ACHN (cell line): ENCODE measurements at places on chromosomes 3 and 15.

GRCh38 chr15:82828075-82828474 is 18.6 kb downstream of the WHAMM start:
- peak; percentile 80 for DNase-seq

- DNase-seq, result no peak
Measured at GRCh38 chr3:25558121-25558520, 106.6 kb downstream of the TOP2B start.

DNA sequence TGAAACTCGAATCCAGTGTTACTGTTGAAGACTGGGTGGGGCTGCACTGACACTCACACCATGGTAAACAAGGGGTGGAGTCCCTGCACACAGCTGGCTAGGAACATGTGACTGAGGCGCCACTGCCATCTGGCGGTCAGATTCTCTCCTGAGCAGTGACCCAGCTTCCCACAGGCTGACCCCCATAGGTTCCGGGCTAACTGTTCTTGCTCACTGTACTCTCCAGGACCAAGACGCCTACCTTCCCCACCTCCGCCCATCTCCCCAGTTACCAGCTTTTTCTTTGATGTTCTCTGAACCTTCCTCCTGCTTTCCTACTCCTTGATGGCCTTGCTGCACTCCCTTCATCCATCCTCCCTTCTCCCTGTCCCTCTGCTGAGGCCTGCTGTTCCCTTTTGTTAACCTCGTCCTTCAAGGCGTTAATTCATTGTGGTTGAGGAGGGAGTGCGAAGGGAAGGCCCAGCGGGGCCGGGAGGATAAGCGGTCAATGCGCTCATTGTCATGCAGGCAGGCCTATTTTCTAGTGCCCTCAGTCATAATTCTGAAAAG is 115.2 kb downstream of the ATP8B4 start:
- DNase-seq, result peak; percentile 59

- DNase-seq, result no peak
Measured at GRCh38 chr3:51817375-51817774, 38.3 kb upstream of the IQCF6 start.

GRCh38 chr15:83205725-83206324 is 1.8 kb downstream of the HDGFL3 start:
- peak; percentile 29 for DNase-seq

- DNase-seq, result no peak
Measured at GRCh38 chr3:11982341-11982941, 21.7 kb upstream of the SYN2 start.

DNA sequence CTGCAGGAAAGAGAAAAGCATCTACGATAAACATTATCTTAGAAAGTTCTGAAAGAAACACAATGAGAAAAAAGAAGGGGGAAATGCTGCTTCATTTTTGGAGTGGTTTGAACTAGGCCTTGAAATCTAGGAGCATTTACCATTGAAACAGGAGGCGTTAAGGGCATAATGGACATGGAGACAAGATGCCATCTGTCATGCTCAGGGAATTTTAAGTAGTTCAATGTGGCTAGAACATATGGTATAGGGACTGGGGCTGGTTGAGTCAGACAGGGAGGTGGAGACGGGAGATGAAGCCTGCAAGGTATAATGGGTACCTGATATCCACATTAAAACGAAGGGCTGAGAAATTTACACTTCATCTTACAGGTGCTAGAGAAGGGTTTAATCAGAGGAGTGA is 10.4 kb upstream of the PLAAT1 start:
- no peak for DNase-seq

- DNase-seq, result no peak
Measured at GRCh38 chr3:187807086-187807862, 62.0 kb upstream of the BCL6 start.

DNA sequence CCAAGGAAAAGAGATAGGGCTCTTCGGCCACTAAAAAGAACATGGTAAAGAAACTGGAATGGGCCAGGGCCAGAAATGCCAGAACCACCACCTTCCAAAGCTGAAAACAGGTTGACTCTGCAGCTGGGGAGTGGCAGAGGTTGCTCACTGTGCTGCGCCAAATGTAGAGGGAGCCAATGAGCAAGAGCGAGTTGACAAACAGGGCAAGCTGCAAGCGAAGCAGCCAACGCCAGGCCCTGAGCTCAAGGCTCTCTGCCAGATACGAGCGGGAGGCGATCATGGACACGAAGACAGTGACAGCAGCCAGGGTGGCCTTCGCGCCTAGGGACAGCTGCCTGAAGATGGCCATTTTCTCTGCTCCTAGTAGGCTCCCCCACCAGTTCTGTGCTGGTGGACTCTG is 3.1 kb downstream of the GLB1 start:
- no peak for DNase-seq

- DNase-seq, result no peak
Measured at GRCh38 chr3:37907906-37908305, 46.2 kb downstream of the CTDSPL start.

DNA sequence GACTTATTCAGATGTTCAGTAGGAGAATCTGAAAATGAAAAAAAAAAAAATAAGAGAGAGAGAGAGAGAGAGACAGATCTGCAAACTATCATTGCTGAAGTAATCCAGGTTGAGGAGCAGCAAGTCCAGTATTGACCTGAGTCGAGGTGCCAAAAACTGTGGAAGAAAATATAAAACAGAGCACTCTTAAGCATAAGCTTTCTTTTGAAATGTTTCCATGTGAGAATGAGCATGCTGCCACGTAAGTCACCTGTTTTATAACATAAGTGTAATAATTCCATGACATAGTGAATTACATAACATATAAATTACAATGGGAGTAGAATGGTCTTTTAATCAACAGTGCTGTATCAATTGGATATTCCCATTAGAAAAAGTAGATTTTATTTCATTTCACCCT is 218.2 kb downstream of the BCHE start:
- DNase-seq, result no peak

GRCh38 chr3:185381320-185382058 is 18.6 kb downstream of the MAP3K13 start:
- DNase-seq, result no peak

GRCh38 chr3:58661836-58662420 is 4.6 kb downstream of the FAM3D start:
- no peak for DNase-seq

- peak; percentile 7 for DNase-seq
Measured at GRCh38 chr15:71129669-71130068, 14.4 kb downstream of the THSD4 start.

DNA sequence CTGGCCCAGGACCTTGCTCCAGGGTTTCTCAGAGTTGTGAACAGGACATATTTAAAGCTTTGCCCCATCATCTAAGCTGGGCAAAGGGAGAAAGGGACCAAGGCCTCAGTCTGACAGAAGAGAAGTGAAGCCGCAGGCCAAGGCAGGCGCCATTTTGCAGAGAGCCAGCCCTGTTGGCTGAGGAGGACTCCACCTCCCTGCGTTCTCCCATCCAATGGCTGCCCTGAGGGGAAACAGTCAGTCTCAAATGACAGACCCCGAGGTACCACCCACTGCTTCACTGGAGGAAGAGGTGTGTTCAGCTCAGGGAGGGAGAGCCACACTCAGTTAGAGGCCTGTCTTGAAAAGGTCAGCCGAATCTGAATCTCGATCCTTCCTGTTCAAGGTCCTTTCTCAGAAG is 86.1 kb downstream of the ADAMTS17 start:
- no peak for DNase-seq

GRCh38 chr3:77620009-77620408 is 580.1 kb downstream of the ROBO2 start:
- no peak for DNase-seq

GRCh38 chr15:29208352-29208751 is 61.3 kb downstream of the NSMCE3 start:
- no peak for DNase-seq

DNA sequence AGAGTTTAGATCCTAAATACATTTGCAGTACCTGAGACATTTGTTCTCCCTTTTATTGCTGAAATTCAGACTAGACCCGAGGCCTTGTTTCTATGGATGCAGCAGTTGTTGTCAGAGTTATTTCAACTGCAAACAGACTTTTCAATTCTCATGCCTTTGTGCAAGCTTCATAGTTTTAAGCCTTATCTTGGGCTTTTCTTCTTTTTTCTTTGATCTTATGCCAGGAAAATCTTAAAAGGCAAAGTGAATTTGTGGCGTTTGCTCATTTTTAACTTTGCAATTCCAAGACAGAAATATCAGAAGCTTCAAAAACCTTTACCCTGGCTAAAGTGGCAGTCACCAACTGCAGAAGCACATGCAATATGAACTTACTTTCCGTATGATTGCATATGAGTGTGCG is 576.7 kb downstream of the DIPK2A start:
- no peak for DNase-seq

- no peak for DNase-seq
Measured at GRCh38 chr15:60898896-60899295, 330.2 kb downstream of the RORA start.

DNA sequence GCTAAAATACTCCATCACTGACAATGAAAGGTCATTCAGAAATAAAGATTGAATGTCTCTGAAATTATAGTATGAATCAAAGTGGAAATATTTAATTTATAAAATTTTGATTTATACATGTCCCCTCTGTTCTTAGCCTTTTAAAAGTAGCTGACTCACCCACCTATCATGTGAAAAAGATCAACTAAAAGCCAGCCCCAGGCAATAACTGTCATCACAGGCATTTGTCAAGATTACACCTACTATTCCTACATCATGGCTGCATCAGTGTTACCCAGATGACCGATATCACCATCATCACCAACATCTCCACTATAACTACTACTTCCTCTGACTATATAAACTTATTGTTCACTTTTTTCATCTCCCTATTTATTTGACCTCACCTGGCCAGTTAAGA is 14.3 kb upstream of the PIK3R4 start:
- no peak for DNase-seq

- DNase-seq, result peak; percentile 64
Measured at GRCh38 chr3:185983495-185984141, 45.8 kb upstream of the TRA2B start.

GRCh38 chr15:67744331-67745072 is 80.8 kb upstream of the SKOR1 start:
- DNase-seq, result no peak

DNA sequence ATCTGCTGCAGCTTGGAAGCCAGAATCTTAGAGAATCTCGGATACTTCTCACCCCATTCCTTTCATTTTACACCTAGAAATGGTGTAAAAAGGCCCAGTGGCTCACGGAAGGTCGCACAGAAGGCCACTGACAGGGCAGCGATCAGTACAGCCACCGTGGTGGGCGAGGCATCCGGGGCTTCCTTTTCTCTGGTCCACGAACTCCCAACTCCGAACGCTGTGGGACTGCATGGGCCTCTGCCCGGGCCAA is 36.3 kb upstream of the POLG start:
- DNase-seq, result no peak

GRCh38 chr15:101128221-101129015 is 123.4 kb downstream of the CHSY1 start:
- DNase-seq, result peak; percentile 42

DNA sequence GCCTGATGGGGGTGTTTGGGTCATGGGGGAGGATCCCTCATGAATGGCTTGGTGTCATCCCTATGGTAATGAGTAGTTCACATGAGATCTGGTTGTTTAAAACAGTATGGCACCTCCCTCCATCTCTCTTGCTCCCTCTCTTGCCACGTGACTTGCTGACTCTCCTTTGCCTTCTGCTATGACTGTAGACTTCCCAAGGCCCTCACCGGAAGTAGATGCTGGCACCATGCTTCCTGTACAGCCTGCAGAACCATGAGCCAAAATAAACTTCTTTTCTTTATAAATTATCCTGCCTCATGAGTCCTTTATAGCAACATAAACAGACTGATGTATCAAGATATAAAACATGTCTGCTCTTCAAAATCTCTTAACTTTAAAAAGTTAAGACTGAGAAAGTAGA is 96.1 kb downstream of the TFDP2 start:
- no peak for DNase-seq

DNA sequence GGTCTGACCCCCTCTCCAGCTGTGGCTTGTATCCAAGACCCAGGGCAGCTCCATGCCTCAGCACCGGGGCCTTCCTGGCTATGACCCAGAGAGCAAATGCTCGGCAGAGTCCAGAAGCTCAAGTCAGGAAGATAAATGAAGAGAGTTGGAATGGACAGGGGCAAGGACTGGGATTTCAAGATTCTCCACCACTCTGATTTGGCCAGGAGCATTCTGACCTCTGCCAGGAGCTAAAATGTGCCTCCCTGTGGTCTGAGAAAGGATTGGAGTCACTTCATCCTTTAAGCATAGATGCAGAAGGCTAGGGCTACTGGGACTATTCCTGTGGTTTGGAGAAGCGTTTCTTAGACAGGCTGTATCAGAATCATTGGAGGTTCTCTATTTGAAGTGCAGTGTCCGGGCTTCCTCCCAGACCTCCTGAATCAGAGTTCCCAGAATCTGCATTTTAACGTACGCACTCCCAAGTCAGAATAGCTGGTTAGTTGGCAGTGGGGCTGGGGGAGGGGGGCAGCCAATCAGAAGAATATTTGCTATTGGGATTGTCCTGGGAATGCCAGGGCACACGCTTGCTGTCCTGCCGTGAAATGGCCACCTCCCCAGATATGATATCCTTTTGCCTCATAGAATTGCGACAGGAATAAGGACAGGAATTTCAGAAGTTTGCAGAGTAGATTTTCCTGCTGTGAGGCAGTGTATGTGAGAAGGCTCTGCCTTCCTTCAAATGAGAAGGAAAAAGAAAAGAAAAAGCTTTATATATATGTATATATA is 57.4 kb downstream of the HRH1 start:
- DNase-seq, result peak; percentile 24

DNA sequence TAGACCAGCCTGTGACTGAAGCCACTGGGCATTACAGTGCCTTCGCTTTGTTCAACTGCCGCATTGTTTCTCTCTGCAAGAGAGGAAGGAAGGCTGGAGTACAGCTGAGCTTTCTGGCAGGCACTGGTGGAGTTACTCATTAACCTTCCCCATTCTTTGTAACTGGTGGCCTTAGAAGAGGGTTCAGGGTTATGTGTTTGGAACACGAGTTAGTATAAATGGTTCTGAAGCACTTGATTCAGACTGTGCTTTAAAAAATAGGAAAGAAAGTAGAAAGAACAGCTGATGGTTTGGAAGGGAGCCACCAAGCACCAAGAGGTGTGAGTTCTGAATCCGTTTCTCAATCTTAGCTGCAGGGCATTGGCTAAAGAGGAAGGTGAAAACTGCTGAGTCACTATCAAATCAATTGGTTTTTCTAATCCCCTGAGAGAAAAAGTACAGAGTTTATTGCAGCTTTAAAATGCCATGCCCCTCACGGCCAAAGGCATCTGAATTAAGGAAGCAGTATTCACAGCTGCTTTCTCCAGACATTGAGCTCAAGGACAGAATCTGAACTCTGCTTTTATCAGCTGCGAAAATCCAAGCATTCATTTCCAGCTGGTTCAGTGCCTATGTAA is 3.6 kb downstream of the HGD start:
- peak; percentile 83 for DNase-seq

DNA sequence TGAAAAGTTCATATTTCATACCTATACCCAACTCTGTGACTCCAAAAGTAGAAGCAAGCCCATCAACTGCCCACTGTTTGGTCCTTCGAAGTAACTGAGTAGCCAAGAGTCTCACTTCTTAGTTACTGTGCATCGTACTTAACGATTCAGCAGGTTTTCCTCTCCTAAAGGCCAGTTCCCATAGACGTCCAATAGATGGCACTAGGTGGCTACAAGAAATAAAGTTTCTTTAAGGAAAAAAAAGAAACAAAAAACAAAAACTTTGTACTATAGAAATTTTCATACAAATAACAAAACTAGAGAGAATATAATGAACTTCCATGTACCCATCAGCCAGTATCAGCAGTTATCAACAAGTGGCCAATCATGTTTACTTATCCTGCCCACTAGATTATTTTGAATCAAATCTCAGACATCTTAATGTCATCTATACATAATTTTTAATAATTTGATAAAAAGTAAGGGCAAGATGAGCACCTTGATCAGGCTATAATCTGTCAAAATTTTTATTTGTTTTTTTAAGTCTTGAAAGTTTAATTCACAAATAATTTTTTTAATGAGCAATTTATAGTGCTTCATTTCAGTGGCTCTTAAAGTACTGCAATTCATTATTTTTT is 63.8 kb upstream of the ACP3 start:
- DNase-seq, result peak; percentile 55
